ENCODE measurements at places on chromosomes 5 and 9. TPM values are rescaled to one million over a fixed set of nuclear protein-coding genes. Genes with fewer than 3 reads are reported as not detected.

SPATA31A3 gene
- not detected for polyA plus RNA-seq

HTR4 gene
- polyA plus RNA-seq: not detected

DNA sequence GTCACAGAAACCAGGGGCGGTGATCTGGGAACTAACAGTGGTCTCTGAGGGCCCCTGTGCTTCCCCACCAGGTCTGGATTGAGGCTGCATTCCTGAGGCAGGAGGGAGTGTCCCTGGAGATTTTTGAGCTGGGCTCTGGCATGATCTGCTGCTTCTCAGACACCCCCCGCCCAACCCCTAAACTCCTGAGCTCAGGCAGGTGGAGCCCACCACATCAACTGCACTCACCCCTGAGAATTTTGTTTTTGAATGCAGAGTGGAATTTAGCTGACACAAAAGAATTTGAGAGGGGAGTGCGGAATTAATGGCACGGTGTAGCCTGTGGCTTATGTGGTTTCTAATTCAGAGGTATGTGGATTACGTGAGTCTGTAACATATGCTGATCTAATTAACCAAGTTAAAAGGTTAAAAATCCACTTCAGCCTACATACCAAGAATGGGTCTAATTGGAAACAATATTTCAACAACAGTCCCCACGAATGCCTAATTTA is 23.9 kb upstream of the CTSL start:
- DNase-seq: no peak

DNA sequence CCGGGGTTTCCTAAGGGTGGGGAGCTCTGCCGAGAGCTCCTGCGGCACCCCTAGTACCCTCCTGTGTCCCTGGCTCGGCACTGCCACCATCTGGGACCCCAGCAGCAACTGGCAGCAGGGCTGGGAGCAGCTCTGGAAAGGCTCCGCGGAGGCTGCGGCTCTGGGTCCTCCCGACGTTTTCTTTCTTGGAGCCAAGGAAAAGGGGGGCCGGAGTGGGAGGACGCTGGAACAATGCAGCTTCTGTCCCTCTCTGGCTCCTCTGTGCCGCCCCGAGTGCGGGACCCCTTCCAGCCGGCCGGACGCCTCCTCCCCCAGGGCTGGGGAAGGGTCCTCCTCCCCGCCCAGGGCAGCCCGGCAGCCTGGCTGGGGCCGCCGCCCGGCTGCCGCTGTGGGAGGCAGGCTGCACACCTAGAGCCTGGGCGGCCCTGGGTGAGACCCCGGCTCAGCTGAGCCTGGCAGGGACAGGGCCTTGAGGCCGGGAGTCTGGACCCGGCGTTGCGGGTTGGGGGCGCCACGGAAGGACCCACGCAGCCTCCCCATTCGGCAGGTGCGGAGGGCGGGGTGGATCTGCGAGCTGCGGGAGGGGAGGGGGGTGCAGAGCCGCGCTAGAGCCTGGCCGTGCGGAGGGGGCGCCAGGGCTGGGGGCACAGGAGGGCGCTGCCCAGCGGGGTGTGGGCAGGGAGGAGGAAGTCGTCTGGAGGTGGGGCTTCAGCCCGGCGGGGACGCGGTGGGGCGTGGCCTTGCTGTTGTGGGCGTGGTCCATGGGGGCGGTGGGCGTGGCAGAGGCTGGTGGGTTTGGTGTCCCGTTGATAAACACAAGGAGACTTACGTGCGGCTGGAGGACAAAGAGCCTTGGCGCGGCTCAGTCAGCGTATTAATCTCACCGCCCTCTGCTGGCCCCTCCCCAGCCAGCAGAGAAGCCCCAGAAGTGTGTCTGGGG is 15.1 kb downstream of the GPSM1 start:
- no peak for DNase-seq

DNA sequence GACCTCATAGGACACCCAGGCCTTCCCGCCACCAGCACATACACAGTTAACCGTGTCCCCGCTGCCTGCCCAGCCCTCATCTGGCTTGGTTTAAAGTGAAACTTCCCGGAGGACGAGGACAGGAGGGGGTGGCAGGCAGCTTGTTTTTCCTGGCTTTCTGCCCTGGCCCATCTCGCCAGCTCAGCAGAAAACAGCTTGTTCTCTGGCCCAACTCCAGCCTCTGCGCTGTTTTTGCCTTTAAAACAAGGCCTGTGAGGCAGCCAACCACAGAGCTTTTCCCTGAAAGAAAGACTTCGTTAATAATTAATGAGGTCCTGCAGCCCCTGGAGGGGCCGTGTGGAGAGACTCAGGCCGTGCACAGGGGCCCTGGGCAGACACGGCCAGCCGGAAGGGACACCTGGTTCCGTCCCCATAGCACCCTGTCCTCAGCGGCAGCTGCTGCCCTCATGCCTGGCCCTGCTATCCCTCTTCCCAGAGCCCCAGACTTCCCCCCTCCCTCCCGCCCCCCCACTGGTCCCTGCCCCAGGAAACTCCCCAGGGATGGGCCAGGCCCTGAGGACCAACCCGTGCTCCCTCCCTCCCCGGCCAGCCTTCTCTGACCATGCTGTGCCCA is 108.7 kb downstream of the RXRA start:
- peak; percentile 97 for DNase-seq

- DNase-seq: peak; percentile 72
Observed at GRCh38 chr9:71518045-71518827, 250.1 kb downstream of the CEMIP2 start.

GRCh38 chr9:114626415-114627020 is 15.4 kb downstream of the TMEM268 start:
- no peak for DNase-seq

- no peak for DNase-seq
Observed at GRCh38 chr9:14313378-14313940, 482 bp downstream of the NFIB start.

SLCO4C1 gene
- 4.4 TPM for polyA plus RNA-seq

DNA sequence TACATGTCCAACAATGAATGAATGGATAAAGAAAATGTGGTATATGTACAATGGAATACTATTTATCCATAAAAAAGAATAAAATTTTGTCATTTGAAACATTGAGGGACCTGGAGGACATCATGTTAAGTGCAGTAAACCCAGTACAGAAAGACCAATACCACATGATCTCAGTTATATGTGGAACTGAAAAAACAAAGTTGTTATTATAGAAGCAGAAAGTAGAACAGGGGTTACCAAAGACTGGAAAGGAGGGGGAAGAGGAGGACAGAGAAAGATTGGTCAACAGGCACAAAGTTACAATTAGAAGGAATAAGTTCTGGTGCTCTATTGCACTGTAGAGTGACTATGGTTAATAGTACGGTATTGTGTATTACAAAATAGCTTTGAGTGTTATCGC is 233.8 kb downstream of the SEMA6A start:
- DNase-seq: no peak

DNA sequence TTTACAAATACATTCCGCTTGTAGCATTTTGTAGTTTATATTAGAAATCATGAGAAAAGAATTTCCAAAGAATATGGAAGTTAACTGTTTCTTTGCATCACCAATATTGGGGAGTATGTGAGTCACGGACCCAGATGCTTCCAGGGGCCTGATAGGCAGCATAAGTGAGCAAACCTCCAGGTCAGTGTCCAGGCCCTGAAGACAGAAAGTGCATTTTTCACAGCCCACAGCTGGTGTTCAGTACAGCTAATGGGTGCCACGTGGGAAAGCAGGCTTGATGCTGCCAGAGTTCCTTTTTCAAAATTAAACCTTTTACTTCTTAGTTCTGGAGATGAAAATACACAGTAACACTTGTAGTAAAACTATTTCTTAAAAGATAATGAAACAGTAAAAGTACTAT is 454.4 kb upstream of the ACTBL2 start:
- no peak for DNase-seq

DNA sequence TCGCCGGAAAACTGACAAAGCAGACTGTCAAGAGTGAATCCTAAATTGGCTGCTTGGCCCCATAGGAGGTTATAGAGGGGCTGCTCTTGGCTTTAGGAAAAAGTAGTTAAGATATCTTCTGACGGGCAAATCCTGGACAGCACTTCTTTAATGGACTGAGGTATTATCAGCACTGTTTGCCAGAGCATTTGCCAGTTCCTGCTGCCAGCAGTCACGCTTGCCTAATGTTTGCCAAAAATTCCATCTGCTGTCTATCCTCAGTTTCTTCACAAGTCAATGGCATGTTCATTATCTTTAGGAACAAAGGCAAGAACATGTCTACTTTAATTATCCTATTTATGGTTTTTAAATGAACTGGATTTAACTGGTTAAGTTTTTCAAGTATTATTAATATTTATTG is 25.8 kb upstream of the SREK1 start:
- DNase-seq: no peak

SLC25A25 gene
- polyA plus RNA-seq: 14.9 TPM

GRCh38 chr9:107227774-107228173 is 55.3 kb upstream of the RAD23B start:
- DNase-seq: peak; percentile 18

DNA sequence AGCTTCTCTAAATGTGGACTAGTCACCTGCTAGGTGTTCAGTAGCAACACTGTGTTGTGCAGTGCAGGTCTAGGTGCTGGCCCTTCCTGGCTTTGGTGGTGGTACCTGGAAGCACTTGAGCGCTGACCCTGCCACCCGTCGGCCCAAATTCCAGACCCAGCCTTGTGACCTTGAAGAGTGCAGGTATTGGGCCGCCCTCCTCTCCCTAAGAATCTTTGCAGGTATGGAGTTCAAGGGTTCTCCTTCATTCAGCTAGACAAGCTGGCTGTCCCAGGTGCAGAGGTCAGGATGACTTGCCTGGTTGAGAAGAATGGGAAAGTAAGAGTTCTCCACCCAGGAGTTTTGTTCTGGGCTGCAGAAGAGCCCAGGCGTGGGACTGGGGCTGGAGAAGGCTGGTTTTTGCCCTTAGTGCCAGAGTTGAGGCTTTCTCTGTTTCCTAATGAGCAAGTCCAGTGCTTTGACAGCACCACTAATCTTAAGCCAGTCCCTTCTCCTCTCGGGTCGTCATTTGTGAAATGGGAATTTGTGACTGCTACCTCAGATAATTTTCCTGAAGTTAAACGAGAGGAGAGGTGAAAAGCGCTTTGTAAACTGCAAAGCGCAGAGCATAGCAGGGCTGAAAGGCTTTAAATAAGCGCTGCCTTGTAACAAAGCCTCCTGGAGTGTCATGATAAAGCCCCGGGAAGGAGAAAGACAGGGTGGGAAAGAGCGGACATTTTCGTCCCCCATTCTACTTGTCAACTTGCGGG is 4.0 kb downstream of the FOXE1 start:
- no peak for DNase-seq

SLC4A9 gene
- polyA plus RNA-seq: 0.18 TPM

GRCh38 chr5:111454198-111454622 is 58.1 kb downstream of the STARD4 start:
- DNase-seq: no peak

- no peak for DNase-seq
Observed at GRCh38 chr5:100858987-100859545, 44.0 kb downstream of the ST8SIA4 start.

Data from hindlimb muscle (tissue), 1 donor.